ENCODE measurements at places on chromosomes 7 and 10.

GRCh38 chr7:51376420-51377092, 59.9 kb upstream of the COBL start:
- DNase-seq = no peak

GRCh38 chr10:13938950-13939349, 352.2 kb downstream of the PRPF18 start:
- DNase-seq = no peak

- DNase-seq = no peak
Observed at GRCh38 chr7:3164380-3164792, 120.7 kb upstream of the CARD11 start.

DNA sequence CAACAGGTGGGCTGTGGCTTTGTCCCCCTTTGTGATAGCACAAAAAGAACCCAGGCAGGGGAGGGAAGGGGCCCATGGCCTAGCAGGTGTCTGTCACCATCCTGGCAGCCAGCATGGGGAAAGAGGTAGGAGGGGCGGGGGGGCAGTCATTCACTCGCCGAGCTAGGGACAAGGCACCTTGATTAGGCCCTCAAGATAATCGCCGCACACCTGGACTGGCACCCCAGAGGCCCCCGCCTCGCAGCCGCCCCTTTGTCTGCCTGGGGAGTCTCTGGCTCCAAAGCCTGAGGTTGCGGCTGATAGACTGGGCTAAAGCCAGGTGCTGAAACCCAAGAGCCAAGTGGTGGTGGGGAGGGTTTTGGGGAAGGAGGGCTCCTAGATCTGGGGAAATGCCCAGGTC, 151.2 kb upstream of the PCBD1 start:
- DNase-seq = no peak

- no peak for DNase-seq
Observed at GRCh38 chr7:81081616-81082015, 162.8 kb upstream of the SEMA3C start.
